ENCODE measurements at places on chromosomes 7 and 10.

- DNase-seq, result no peak
These were observed 33.7 kb downstream of the CFAP58 start for GRCh38 chr10:104387130-104387888.

- DNase-seq, result no peak
These were observed 107.0 kb downstream of the CPXM2 start for GRCh38 chr10:123784646-123785045.

- DNase-seq, result no peak
These were observed 6.6 kb upstream of the UBE2D1 start for GRCh38 chr10:58328233-58328632.

DNA sequence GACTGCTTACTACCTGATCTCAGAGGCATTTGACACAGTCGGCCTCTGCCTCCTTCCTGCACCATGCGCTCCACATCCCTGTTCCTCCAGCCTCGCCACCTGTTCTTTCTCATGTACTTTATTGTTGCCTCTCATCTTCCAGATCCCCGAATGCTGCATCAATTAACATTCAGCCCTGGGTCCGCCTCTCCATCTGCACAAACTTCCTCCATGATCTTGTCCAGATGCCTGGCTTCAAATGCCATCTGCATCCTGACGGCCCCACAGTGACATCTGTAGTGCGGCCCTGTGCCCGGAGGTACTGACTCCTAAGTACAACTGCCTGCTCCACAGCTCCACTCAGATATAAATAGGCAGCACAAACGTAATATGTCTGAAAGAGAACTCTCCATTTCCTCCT lies 51.2 kb upstream of the STK17A start:
- no peak for DNase-seq

DNA sequence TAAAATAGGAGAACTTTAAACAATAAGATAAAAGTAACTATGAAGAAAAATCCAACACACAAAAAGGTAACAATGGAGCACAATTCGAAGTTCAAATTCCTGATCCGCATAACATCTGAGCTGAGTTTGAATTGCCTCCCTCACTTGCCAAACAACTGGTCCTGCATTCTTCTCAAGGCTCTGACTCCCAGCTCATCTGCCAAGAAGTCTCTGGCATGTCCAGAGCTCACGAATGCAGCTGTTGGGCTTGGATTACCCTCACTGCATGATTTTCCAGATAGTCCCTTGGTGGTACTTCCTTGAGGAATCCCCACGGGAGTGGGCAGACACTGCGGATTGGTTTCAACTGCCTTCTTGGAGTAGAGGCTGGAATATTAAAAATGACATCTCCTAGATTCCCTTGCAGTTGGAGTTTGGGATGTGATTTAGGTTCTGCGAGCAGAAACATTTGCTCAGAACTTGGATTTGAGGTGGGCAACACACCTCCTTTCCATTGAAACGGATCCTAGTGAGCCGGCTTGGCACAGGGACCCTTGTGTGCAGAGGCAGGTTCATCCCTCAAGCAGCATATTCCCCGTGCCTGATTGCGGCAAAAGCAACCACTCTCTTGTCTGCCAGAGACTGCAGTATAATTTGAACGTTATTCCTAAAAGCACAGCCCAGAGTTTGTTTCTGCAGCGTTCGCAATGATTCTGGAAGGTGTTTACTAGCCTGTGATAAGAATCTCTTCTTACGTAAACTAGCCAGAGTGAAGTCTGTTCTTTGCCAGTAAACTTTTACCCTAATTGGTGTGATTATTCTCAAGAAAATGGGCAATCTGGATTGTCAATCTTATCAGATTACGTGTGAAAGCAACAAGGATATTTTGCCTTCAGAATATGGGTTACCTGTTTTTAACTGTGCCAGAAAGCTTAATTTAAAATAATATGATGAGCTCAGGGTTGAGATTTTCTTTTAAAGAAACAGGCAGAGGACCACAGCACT lies 23.4 kb upstream of the PRKCQ start:
- no peak for DNase-seq

DNA sequence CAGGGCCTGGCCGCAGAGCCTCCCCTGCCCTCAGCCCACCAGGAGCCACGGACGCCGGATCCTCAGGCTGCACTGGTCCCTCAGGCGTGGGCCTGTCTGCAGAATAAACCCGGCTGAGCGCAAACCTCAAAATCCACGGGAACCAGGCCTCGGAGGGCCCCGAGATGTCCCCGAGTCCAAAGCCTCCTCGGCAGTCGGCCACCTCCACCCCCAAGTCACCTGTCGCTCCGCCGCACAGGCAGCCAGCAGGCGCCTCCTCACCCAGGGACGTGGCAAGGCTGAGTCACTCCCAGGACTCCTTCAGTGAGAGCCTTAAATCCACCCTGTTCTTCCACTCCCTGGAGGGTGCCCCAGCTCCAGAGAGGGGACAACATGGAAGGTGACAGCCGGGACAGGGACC lies 33.2 kb downstream of the STK32C start:
- no peak for DNase-seq

DNA sequence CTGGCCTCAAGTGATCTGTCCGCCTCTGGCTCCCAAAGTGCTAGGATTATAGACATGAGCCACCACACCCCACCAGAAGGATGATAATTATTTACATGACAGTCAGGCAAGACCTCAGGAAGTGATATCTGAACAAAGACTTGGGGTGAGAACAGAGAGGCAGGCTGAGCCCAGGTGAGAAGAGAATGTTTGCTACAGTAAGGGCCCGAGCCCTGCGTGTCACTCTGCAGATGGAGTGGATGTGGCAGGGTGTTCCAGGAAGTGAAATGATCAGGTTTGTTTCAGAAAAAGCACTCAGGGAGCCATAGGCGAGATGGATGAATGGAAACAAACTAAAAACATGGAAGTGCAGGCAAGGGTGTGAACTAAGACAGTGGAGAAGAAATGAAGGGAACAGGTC lies 22.2 kb downstream of the SFMBT2 start:
- DNase-seq, result no peak

DNA sequence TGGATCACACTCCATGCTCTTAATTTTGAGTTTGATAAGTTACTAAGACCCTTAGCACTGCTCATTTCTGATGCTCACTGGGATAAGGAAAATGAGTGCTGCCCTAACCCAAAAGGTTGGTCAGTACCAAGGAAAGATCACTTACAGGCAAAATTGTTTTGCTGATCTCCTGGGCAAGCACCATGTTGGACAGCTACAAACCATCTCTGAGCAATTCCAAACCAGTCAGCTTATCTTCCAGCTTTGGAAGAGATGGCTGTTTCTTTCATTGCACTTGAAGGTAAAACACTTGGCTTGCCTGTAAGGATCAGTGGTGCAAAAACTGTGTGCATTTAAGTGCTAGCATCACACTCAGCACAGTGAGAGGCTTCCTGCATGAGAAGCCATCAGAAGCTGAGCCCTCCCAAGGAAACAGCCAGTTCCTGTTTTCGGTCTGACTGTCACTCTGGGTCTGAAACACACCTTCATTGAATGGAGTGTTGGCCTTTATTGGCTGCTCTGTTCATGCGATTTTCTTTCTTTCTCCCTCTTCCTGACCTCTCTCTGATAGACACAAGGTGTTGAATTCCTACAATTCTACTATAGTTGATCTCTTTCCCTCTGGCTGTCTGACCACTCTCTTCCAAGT lies 126.4 kb upstream of the GHITM start:
- DNase-seq, result no peak

DNA sequence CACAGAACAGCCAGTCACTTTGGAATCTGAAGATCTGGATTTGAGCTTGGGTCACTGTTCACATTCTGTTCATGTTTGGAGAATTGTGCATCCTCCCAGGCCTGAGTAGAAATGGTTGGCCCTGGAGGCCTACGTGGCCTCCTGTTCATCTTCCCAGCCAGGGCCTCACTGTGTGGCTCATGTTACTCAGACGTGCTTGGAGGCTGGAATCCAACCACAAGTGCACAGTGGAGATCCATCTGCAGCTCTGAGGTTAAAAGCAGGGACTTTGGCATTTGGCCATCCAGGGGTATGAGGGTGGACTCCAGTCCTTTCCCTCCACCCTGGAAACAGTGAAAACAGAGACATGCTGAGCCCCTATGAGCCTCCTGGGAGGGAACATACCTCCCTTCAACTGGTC lies 709.0 kb upstream of the IGFBP3 start:
- DNase-seq, result peak; percentile 77

DNA sequence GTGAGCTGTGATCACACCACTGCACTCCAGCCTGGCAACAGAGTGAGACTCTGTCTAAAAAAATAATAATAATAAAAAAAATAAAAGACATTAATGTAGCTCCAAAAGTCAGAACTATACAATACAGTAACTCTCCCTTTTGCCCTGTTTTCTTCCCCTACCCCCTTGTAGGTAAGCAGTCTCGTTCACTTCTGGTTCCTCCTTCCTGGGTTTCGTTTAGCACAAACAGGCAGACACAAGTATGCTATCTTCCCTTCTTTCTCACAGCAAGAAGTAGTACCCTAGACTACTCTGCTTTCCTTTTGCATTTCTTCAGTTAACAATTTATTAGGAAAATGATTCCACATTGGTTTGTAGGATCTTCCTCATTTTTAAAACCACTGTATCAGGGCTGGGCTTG lies 33.1 kb downstream of the PDSS1 start:
- no peak for DNase-seq

DNA sequence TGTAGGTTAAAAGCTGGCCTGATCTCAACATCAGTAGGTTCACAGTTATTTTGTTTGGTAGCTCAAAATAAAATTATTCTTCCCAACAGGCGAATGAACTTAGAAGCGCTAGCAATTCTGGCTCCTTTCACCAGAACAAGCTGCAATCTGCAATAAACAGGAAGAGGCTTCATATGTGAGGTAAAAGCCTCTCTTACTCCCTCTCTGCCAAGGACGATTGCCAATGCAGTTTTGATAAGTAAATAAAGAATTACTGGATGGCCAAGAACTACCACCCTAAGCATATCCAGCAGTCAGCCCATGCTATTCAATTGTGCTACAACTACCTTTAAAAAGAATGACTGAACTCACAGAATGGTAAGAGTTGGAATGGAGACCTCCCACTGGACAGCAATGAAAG lies 150.0 kb upstream of the LAMB4 start:
- no peak for DNase-seq

GRCh38 chr10:46520941-46521340 lies 35.5 kb downstream of the GPRIN2 start:
- peak; percentile 61 for DNase-seq

DNA sequence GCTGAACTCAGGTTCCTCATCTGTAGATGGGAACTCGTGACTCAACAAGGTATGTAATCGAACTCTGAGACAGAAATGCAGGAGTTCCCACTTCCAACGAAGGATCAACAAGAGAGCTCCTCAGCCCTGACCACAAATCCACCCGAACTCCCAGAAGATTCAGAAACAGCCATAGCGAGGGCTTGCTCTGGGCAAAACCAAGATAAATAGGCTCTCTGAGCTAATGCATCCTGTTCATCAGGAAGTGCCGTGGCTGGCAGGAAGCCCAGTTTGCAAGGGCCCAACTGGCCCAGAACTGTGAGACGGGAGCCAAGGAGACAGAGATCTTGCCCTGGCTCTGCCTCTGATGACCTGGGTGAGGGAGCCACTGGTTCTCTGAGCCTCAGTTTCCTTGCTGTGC lies 141.7 kb upstream of the PFKP start:
- DNase-seq, result peak; percentile 53

- peak; percentile 50 for DNase-seq
These were observed 34.4 kb downstream of the PLEKHA8 start for GRCh38 chr7:30062587-30062986.

DNA sequence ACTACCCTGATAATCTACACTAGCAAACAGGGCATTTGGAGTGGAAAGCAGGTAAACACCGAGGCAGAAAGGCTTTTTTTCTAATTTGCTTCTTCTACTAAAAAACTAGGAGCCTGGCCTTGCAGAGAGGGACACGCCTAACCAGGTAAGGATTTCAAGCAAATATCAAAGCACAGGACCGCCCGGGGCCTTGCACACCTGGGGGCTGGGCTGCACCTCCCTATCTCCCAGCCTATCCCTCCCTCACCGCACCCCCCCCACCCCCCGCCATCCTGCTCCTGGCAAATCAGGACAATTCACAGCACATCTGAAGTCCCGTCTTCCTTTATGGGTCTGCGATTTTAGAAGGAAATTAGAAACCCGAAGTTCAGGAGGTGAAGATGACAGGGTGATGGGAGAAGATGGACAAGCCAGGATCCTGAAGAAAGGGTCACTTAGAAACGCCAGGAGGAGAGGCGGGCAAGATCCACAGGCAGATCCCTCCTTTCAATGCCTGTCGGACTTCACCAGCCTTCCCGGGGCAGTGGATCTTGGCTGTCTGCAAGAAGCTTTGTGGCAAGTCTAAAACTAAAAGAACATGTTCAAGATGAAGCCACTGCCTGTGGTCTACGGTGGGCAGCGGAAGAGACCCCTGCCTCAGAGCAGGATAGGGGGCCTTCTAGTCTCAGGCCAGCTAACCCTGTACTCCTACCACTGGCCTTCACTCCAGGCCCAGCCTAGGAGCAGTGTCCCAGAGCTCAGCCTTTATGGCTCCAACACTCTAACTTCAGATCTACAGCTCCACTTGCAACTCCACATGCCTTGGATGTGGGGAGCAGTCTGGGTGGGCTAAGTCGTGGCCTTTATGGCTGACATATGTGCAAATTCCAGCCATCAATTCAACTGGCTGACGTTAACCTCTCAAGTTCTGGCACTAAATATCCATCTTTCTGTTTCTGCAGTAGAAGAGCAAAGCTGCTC lies 43.9 kb downstream of the TNS3 start:
- peak; percentile 46 for DNase-seq

DNA sequence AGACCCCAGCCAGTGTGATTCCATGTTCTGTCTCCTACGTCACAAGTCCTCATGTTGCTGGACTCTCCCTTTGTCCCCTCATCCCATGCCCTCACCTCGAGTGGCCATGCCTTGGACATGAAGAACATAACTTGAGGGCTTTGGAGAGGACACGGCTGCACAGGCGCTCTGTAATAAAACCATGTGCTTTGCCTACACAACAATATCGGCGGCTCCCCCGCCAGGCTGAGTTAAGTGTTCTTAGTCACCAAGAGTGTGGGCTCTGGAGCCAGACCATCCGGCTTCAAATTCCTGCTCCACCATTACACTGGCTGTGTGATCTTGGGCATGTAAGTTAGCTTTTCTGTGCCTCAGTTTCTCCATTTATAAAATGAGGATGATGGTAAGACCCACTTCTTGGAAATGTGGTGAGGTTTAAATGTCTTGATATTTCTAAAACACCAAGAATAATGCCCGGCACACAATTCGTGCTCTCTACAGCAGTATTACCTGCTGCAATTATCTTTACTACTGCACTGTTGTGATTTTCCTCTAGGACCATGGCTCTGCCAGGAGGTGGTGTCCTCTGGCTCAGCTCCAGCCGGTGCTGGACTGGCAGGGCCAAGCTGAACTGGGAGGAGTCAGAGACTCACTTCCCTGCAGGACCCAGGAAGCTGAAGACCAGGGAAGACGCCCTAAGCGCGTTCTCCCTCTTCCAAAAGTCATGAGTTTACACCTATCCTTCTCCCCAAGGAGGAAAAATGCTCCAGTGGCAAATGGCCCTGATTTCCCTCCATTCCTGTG lies 15.7 kb downstream of the SLIT1 start:
- no peak for DNase-seq

DNA sequence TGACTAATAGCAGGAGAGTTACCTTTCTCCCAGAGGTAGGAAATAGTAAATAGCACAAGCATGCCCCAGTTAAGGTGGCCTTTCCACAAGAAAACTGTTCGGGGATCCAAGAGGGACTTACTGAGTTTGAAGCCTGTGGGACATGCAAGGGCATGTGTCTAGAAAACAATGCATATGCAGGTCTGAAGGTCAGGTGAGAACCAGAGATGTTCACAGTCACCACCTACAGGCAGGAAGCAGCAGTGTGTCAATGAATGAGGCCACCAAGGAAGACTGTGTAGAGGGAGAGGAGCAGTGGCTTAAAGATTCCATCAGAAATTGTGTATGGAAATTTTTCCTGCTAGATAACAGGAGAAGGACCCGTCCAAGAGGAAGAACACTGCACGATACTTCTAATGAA lies 66.0 kb downstream of the CALD1 start:
- DNase-seq, result no peak

GRCh38 chr10:124949543-124949942 lies 7.6 kb downstream of the ZRANB1 start:
- no peak for DNase-seq
